Stimulated activated naive CD8-positive, alpha-beta T cell treated with anti-CD3 and anti-CD28 coated beads, Interleukin-15, Interleukin-2, amounts not matched to agents 100 U/mL and 50 U/mL, for 24 hours (primary cell): ENCODE measurements at places on chromosomes 7 and 10.
A peak's percentile ranks its signal among the peaks of the same experiment; 100 is the strongest.

DNA sequence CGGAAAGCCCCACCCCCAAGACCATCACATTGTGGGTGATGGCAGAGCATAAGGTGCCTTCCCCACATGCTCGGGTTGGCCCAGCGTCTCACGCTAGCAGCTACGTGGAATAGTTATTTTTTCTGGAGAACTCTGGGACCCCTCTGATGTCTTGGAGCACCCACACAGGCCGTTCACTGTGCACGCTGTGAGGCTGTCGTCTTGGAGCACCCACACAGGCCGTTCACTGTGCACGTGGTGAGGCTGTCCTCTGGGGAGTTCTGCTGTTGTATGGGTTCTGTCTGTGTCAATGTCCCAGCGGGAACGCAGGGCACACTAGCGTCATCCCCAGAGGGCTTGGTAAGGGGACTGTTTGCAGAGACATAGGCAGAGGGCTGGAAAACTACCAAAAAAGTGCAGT, 38.8 kb upstream of the FAM20C start:
- no peak for DNase-seq

DNA sequence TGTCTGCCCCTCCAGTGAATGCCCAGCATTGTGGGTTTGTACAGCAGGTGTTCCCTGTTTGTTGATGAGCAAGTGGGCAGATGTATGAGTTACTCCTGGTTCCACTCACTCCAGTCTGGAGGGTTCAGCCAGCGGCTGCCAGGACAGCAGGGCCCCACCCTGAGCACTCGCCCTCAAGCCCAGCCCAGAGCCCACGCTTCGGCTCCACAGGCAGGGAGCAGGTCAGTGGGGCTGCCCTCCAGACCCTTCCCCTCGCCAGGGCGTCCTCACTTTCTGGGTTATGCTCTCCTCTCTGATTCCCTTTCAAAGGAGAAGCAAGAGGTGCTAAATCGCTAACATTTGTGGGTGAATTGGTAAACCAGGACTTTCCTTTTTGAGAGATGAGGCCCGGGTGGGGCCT, 4.8 kb upstream of the VIPR2 start:
- DNase-seq, result no peak

DNA sequence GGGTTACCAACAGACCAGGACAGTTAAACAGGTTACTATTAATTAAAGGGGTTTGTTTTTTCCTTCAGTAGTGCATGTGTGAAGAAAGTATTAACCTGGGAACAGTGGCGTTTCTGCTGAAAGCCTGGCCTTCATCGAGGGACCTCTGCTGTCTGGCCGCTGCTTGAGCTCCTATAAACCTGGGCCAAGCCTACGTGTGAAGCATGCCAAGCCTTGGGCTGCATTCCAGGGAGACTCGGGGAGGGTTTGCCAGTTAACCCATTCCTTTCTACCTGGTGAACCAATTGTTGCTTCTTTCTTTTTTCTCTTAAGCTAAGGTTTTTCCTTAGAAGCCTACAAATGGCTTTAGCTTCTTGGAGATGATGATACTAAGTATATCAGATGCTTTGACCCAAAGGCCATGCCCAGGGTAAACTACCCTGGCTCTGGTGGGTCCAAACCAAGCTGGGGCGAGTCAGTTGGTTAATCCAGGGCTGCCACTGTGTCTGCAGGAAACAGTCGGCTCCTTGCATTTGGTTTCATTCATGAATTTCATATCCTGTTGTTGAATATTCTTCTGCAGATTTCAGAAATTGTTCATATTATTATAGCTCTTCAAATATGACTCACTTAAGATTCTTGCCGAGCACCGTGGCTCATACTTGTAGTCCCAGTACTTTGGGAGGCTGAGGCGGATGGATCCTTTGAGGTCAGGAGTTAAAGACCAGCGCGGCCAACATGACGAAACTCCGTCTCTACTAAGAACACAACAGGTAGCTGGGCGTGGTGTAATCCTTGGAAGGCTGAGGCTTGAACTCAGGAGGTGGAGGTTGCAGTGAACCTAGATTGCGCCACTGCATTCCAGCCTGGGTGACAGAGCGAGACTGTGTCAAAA, 23.8 kb downstream of the PFKP start:
- DNase-seq, result peak; percentile 39

GRCh38 chr10:14545827-14546226, 215.1 kb upstream of the FRMD4A start:
- DNase-seq, result no peak

DNA sequence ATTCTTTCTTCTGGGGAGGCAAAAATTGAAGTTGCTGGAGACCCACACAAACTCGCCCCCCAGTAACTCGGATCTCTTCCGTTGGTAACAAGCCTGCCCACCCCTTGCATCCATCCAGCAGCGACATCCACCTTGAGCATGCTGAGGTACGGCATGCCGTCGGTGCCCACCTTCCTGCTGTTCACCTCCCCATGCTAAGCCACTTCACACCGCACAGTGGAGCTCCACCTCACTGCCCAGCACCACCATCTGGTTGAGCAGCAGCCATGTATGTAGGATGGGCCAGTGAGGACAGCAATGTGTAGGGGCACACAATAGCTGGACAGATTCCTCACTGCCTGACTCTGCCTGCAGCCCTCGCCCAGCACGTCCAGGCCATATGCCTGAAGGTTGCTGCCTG, 138.1 kb upstream of the ZNF92 start:
- no peak for DNase-seq

DNA sequence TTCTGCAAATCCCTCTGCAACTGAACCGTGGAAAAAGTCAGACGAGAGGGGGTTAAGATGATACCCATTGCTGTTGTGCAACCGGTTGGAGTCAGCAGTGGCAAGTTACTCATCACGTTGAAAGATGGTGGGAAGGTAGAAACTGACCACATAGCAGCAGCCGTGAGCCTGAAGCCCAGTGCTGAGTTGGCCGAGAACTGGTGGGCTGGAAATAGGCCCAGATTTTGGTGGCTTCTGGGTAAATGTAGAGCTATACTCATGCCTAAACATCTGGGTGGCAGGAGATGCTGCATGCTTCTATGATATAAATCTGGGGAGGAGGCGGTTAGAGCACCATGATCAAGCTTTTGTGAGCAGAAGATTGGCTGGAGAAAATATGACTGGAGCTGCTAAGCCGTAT, 78.6 kb downstream of the ARL5B start:
- no peak for DNase-seq

GRCh38 chr10:52807803-52808202, 35.2 kb upstream of the MBL2 start:
- no peak for DNase-seq

GRCh38 chr7:4726566-4726965, 44.5 kb downstream of the FOXK1 start:
- DNase-seq, result no peak

- no peak for DNase-seq
Observed at GRCh38 chr7:94675356-94675755, 19.4 kb upstream of the SGCE start.
